ENCODE measurements at places on chromosomes 6 and 20. TPM values are rescaled to one million over a fixed set of nuclear protein-coding genes. Genes with fewer than 3 reads are reported as not detected.

Gene TRIM40
- total RNA-seq = not detected

DNA sequence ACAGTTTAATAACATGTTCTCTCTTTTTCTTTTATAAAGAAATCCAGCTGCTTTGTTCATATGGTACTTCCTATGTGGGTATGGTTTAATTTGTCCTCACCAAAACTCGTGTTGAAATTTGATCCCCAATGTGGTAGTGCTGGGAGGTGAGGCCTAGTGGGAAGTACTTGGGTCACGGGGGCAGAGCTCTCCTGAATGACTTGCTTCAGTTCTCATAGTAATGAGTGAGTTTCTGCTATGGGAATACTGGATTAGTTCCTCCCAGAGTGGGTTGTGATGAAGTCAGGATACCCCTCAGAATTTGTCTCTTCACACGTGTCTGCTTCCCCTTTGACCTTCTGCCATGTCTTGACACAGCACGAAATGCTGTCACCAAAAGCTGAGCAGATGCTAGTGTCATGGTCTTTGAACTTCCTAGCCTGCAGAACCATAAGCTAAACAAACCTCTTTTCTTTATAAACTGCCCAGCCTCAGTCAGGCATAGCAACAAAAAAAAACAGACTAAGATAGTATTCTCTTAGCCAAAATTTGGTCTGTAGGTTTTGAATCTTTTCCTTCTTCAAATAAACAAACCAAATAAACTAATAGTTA, 87.8 kb upstream of the HS3ST5 start:
- peak overlapping the region; percentile 98 for H3K27ac ChIP-seq
- H3K27me3 ChIP-seq = peaks cover 3% of the 10 kb centered on the region
- DNase-seq = peak; percentile 19
- H3K4me3 ChIP-seq = peak overlapping the region; percentile 39

DNA sequence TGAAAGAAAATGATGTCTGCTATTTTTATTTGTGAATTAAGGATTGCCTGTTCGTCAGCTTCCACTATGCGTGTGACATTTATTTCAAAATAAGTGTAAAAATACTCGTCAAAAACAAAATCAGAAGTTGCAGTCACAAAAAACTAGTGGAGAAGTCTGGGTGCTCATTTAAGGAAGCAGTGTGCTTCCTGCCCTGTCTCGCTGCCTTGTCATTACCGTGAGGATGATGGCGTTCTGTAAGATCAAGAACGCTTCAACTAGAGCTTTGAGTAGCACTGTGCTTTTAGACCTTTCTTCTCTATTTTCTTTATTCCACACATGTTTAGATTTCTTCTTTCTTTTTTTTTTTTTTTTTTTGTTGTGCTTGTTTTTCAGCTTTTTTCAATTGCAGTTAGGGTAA, 186.9 kb downstream of the TBC1D7 start:
- H3K4me1 ChIP-seq = peaks cover 11% of the 10 kb centered on the region
- no peaks in the 10 kb centered on the region for H3K36me3 ChIP-seq
- no peak overlapping the region for H3K27ac ChIP-seq
- no peak overlapping the region for H3K4me3 ChIP-seq
- no peak for DNase-seq
- no peaks in the 10 kb centered on the region for H3K27me3 ChIP-seq

Gene HLA-G
- not detected for total RNA-seq

- DNase-seq = no peak
- H3K27ac ChIP-seq = no peak overlapping the region
- peaks cover 2% of the 10 kb centered on the region for H3K27me3 ChIP-seq
- no peak overlapping the region for H3K4me3 ChIP-seq
- peaks cover 6% of the 10 kb centered on the region for H3K4me1 ChIP-seq
Observed at GRCh38 chr6:11625302-11625701, 87.8 kb downstream of the TMEM170B start.

Gene C6orf163
- 8.2 TPM for total RNA-seq

GRCh38 chr6:163226181-163226835, 188.2 kb upstream of the QKI start:
- H3K27ac ChIP-seq = no peak overlapping the region
- H3K4me3 ChIP-seq = no peak overlapping the region
- no peaks in the 10 kb centered on the region for H3K4me1 ChIP-seq
- H3K27me3 ChIP-seq = no peaks in the 10 kb centered on the region
- H3K36me3 ChIP-seq = peaks cover 12% of the 10 kb centered on the region

- peaks cover 2% of the 10 kb centered on the region for H3K27me3 ChIP-seq
- H3K4me1 ChIP-seq = peaks cover 3% of the 10 kb centered on the region
- DNase-seq = no peak
- no peak overlapping the region for H3K4me3 ChIP-seq
Observed at GRCh38 chr20:57124800-57125517, 141.5 kb downstream of the BMP7 start.

DNA sequence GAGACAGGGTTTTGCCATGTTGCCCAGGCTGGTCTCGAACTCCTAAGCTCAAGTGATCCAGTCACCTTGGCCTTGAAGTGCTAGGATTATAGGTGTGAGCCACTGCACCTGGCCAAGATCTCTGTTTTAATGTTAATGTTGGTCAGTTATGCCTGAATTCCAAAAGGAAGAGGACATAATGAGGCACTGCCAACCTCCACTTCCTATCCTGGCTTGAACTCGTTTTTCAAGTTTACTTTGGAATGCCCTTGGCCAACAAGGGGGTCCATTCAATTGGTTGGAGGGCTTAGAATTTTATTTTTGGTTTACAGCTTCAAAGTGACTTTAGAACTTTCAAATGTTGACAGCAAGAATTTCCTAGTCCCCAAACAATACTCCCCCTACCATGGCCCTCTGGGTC, 29.8 kb downstream of the DNAAF9 start:
- H3K27ac ChIP-seq = no peak overlapping the region
- peaks cover under 1% of the 10 kb centered on the region for H3K4me1 ChIP-seq
- no peak for DNase-seq
- H3K27me3 ChIP-seq = no peaks in the 10 kb centered on the region
- H3K36me3 ChIP-seq = no peaks in the 10 kb centered on the region

Gene TCP11
- not detected for total RNA-seq

GRCh38 chr20:35742741-35743523, 872 bp upstream of the RBM39 start:
- H3K4me1 ChIP-seq = peaks cover 20% of the 10 kb centered on the region
- no peaks in the 10 kb centered on the region for H3K36me3 ChIP-seq
- no peak for DNase-seq
- H3K27me3 ChIP-seq = peaks cover 11% of the 10 kb centered on the region
- H3K27ac ChIP-seq = peak overlapping the region; percentile 97
- H3K4me3 ChIP-seq = peak overlapping the region; percentile 99

- no peak for DNase-seq
- H3K4me3 ChIP-seq = no peak overlapping the region
- H3K36me3 ChIP-seq = no peaks in the 10 kb centered on the region
- H3K27ac ChIP-seq = no peak overlapping the region
Observed at GRCh38 chr20:49693435-49694171, 20.1 kb downstream of the B4GALT5 start.

- no peak for DNase-seq
- no peaks in the 10 kb centered on the region for H3K4me1 ChIP-seq
- H3K4me3 ChIP-seq = no peak overlapping the region
Observed at GRCh38 chr20:24737212-24737850, 211.7 kb upstream of the CST7 start.

GRCh38 chr6:149061930-149062329, 255.6 kb upstream of the TAB2 start:
- H3K4me3 ChIP-seq = no peak overlapping the region
- H3K27me3 ChIP-seq = peaks cover 13% of the 10 kb centered on the region
- no peak for DNase-seq
- H3K27ac ChIP-seq = no peak overlapping the region

Gene C20orf202
- not detected for total RNA-seq

Gene SMOC2
- 0.44 TPM for total RNA-seq

Gene PRRT1
- 5.1 TPM for total RNA-seq

DNA sequence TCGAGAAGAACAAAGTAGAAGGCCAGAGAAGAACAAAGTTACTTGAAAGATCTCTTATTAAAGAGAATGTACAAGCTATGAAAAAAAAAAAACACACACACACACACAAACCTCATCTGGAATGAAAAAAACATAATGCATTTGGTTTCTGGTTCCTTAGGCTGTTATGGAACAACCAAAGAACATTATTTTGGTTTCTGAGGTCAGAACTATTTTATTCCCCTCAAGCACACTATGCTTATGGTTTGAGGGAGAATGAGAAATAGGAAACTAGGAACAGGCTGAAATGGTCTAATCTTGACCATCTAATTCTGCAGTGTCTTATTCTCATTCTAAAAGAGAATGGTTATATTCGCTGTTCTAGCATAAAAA, 8.8 kb downstream of the PRDM1 start:
- no peak overlapping the region for H3K27ac ChIP-seq
- no peak for DNase-seq

Gene UBE2J1
- 31.5 TPM for total RNA-seq

DNA sequence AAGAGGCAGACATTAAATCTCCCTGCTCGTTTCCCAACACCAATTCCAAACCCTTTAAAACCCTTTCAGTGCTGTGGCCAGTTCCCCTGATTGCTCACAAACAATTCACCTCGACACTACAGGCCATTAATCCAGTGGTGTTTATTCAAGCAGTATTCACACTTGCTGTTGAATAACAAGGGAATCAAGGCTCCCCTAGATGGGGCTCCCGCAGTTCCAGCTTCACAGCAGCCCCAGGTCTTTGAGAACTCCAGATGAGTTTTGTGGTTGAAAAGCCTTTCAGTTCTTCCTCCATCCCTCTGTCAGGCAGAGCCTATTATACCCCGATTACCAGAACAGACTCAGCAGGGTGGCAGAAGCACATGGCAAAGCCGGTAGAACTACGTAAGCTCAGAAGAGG, 36.2 kb downstream of the JAG1 start:
- peaks cover 5% of the 10 kb centered on the region for H3K36me3 ChIP-seq
- peaks cover 2% of the 10 kb centered on the region for H3K27me3 ChIP-seq
- DNase-seq = no peak

DNA sequence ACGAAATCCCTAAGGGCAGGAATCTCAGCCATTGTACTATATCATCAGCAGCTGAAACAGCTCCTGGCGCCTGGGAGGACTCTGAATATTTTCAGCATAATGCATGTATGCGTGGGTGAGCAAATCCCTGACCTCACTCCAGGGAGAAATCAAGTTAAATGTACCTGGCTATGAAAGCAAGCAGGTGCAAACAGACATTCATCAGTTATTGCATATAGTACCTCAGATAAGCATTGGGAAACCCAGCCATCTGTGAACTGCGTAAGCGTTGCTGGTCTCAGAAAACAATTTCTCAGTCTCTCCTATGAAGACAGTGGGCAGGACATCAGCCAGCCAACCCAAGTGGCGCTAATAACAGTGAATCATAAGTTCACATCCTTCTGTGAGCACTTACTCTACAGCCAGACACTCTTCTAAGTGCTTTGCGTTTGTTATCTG, 622.6 kb downstream of the EPM2A start:
- H3K27ac ChIP-seq = no peak overlapping the region
- peaks cover 5% of the 10 kb centered on the region for H3K36me3 ChIP-seq
- H3K4me3 ChIP-seq = no peak overlapping the region
- H3K27me3 ChIP-seq = peaks cover 2% of the 10 kb centered on the region

DNA sequence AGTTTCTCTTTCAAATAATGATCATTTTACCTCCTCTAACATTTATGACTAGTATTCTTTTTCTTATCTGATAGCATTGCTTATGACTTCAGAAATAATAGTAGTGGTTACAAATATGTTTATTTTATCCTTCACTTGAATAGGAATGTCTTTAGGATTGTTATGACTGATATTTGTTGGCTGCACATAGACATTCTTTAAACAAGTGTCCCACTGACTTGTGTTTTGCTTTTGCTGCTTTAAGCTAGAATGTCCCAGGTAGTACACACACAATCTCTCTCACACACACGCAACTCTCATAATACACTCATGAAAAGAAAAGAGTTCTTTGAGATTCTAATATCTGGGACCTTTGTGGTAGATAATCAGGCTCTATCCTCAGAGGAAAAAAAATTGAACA, 21.6 kb downstream of the KIAA1586 start:
- no peak overlapping the region for H3K27ac ChIP-seq
- no peaks in the 10 kb centered on the region for H3K4me1 ChIP-seq
- no peaks in the 10 kb centered on the region for H3K36me3 ChIP-seq
- DNase-seq = no peak
- H3K27me3 ChIP-seq = no peaks in the 10 kb centered on the region

DNA sequence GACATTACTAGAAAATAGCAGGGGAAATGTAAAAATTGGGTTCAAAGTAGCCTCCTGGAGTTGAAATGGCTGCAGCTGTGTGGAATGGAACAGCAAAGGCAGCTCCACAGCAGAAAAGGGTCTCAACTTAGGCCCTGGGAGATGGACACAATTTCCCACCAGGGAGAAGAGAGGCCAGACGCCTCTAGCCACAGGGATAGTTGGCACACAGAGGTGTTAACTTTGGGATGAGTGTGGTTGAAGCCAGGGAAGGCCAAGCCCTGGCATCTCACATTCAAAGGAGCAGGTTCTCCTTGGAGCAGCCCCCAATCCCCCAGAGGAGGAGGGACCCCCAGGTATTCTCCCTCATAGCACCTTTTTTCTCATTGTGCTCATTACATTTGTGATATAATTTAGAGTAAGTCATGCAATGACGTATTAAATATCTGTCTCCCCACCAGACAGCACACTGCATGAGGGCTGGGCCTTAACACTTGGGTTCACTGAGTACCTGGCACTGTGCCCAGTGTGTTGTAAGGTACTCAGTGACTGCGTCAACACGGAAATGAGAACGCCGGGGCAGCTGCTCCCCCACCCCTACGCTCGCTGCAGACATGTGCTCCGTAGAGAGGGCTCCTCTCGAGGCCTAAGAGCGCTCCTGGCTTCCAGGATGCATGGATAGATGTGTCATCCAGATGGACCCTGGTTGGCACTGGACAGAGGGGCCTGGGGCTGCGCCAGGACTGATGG, 76.0 kb upstream of the CD93 start:
- H3K4me3 ChIP-seq = no peak overlapping the region
- peaks cover 6% of the 10 kb centered on the region for H3K27me3 ChIP-seq
- H3K27ac ChIP-seq = no peak overlapping the region
- peaks cover 2% of the 10 kb centered on the region for H3K4me1 ChIP-seq
- no peaks in the 10 kb centered on the region for H3K36me3 ChIP-seq

Gene MYT1
- 159 TPM for total RNA-seq

Gene NNAT
- total RNA-seq = 1,047 TPM

Measured in glutamatergic neuron (in vitro differentiated cells).